Foreskin keratinocyte (primary cell): ENCODE measurements at places on chromosomes 12 and 14. TPM values are rescaled to one million over a fixed set of nuclear protein-coding genes. Genes with fewer than 3 reads are reported as not detected.
A peak's percentile ranks its signal among the peaks of the same experiment; 100 is the strongest.

LTBR gene
- total RNA-seq = 112 and 121 TPM in 2 replicates

DNA sequence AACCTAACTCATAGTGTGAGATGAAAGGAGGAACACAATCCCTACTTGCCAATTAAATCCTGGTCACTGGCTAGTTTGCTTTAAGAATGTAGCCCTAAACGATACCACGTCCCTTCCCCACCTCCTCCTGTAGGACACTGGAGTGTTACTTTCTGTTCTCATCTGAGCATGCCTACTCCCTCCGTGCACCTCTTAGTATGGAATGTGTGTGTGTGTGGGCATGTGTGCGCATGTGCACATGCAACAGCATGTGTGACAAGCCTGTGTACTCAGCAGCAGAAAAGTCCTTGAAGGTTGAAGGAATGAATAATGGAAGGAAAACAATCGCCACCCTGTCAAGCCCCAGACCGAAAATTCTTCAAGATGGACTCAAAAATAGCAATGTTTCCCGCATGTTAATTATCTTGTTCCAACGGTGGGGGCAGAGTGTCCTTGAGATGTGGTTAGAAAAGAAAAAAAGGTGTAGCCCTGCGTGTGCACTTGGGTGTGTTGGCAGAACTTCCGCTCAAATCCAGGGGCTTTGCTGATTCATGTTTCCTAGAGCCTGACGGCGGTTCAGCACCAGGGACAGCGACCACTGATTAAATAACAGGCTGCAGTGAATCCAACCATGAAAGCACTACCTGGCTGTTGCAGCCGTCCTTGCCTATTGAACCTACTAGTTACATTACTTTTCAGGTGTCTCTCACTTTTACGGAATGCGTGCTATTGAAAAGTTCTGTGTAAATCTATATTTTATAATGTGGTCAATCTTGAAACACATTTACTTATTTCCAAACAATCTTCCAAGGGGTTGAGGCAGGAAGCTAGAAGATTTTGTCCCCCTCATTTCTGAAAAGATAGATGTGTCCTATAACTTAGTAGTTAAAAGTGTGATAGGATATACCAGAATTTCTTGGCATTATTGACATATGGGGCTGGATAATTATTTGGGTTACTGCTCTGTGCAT, 79.8 kb downstream of the SRRM4 start:
- peak; percentile 3 for DNase-seq

GALC gene
- total RNA-seq = 6.0 and 7.5 TPM in 2 replicates

RAB21 gene
- 44.1 and 49.7 TPM in 2 replicates for total RNA-seq

GRCh38 chr12:23217158-23217557, 592.2 kb downstream of the ETNK1 start:
- DNase-seq = peak; percentile 32

DNA sequence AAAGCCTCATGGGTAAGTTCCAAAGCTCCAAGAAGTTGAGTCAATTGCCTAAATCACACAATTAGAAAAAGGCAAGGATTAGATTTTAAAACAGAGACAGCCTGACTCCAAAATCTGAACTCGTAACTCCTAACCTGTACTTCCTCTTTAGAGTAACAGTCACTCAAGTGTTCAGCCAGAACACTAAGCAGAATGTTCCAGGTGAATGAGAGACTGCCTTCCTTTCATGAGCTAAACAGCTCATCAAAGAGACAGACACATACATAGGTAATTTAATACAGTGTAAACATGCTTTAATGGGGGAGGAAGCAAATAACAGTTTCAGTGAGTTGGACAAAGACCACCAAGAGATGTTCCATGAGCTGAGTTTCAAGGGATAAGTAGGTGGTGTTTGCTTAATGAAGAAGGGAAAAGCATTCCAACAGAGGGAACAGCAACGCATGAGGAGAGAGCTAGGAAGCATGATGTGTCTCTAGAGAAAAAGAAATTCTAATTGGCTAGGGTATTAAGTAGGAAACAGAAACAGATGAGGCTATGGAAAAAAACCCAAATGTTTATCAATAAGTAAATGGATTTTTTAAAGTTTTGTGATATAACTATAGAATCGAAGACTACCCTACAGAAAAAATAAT, 403.9 kb downstream of the MED13L start:
- no peak for DNase-seq

DNA sequence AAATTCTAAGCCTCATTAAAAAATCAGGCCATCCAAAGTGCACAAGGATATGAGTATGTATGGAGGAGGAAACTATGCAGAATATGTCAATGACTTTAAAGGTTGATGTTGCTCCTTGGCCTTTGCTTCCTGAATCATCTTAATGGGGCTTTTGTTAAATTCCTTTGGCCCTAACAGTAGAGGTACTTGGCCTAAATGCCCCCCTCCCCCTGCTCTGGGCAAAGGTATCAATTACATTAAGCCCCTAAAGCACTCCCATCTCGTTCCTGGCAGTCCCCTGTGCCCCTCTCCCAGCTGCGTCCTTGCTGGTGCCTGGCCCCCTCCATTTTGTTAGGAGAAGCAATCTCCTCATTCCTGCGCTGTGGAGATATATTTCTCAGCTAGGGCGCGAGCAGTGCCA, 4.8 kb downstream of the COPZ1 start:
- no peak for DNase-seq

- no peak for DNase-seq
These were observed 434.7 kb downstream of the FUT8 start for GRCh38 chr14:65847075-65847847.

GRCh38 chr14:99734406-99735051, 50.4 kb downstream of the CYP46A1 start:
- DNase-seq = no peak

PTPN21 gene
- 10.8 and 10.9 TPM in 2 replicates for total RNA-seq

KCTD10 gene
- total RNA-seq = 37.1 and 39.2 TPM in 2 replicates

EML5 gene
- 0.39 and 0.78 TPM in 2 replicates for total RNA-seq

DNA sequence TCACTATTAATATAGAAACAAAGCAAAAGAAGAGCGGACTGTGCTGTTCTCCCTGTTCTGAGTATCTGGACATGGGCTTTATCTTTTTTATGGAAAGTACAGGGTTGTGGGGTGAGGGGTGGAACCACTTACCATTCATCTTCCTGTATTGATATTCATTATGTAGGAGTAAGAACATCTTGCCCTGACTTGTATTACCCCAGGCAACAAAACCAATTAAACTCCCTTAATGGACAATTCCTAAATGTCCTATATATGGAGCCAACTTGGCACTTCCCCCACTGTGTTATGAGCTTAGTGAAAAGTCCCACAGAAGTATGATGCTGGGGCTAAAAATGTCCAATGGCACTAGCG, 139.9 kb upstream of the KRR1 start:
- peak; percentile 89 for DNase-seq

GRCh38 chr12:56987551-56988053, 18.7 kb downstream of the ZBTB39 start:
- no peak for DNase-seq

ZCCHC8 gene
- 19.3 and 20.7 TPM in 2 replicates for total RNA-seq

KLRC1 gene
- total RNA-seq = not detected in 2 replicates

LRP1 gene
- 9.8 and 17.5 TPM in 2 replicates for total RNA-seq

BRI3BP gene
- 22.3 and 25.1 TPM in 2 replicates for total RNA-seq

- DNase-seq = no peak
These were observed 105.8 kb upstream of the SINHCAF start for GRCh38 chr12:31431721-31432240.

GRCh38 chr12:42760550-42760949, 171.0 kb upstream of the PRICKLE1 start:
- DNase-seq = no peak

- no peak for DNase-seq
These were observed 7.2 kb downstream of the NFYB start for GRCh38 chr12:104130760-104131159.

GRCh38 chr14:52877628-52878027, 73.2 kb downstream of the FERMT2 start:
- no peak for DNase-seq
